ENCODE measurements at places on chromosomes 4 and X. TPM values are rescaled to one million over a fixed set of nuclear protein-coding genes. Genes with fewer than 3 reads are reported as not detected.

Gene OPHN1
- polyA plus RNA-seq, result 8.1 TPM

Gene SPCS3
- polyA plus RNA-seq, result 106 TPM

Gene XAGE2
- polyA plus RNA-seq, result not detected

Gene CRMP1
- 54.5 TPM for polyA plus RNA-seq

GRCh38 chr4:163707873-163708272 lies 213.4 kb downstream of the TMA16 start:
- DNase-seq, result no peak

DNA sequence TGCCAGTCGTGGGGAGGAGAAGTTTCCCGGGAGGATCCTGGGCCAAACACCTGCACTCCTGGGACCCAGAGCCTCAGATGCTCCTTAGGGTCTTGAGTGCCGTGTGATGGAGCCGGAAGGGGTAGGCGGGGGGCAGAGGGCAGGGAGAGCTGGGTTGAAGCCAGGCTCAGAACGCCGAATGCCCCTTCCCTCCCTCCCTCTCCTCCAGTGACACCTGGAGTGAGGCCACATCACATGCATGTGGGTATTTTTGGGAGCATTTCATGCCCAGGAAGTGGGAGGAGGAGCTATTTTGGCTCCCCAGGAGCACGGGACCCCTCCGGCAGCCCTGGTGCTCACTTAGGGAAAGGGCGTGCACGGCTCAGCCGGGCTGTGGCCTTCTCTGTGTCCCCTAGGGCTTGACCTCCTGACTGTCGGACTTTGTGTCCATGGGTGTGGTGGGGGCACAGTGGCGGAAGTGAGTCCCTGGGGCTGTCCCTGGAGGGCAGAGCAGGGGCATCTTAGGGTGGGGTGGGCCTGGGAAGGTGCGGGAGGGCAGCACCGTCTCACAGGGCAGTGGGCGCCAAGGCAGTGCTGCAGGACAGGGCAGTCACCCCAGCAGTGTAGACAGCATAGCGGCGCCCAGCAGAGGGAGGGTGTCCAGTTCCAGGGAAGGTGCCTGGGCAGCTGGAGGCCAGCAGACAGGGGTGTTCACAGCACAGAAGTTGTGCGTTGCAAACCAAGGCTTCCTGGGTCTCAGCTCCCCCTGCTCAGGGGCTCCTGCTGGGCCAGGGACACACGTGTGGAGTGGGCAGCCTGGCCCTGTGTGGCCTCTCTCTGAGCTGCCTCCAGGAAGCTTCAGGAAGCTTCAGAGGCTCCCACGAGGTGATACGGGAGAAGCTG lies 4.9 kb upstream of the CPLX1 start:
- no peak for DNase-seq

- no peak for DNase-seq
Measured at GRCh38 chrX:152831391-152831790, 528 bp downstream of the NSDHL start.

DNA sequence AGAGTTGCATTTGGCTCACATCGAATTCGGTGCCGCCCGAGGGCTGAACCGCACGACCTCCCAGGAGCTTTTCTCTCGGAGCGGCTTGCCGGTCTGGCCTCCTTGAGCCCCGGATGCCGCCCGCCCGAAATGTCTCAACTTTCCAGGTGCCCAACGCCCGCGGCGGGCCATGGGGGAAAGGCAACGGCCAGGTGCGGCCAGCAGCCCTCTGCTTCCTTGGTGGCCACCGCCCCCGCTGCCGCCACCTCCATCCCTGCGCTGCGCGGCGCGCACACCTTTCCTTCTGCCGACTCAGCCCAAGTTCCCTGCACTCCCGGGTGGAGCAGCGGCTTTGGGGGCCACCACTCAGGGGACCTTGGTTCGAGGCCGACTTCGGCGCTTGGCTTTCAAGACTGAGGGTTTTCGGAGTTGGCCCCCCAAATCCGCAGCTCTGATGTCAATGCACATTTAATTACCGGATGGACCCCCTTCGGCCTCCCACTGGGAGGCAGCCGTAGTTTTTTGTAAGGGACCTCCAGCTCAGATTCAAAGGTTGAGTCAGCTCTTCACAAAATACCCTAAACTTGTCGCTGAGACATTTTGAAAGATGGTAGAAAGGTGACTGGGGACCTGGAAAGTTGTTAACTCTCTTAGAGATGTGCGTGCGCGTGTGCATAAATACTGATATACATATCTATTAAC lies 1.1 kb downstream of the AFF2 start:
- no peak for DNase-seq

GRCh38 chr4:107279733-107280132 lies 243.6 kb upstream of the DKK2 start:
- no peak for DNase-seq

GRCh38 chr4:76570141-76570973 lies 135.3 kb downstream of the SHROOM3 start:
- no peak for DNase-seq

DNA sequence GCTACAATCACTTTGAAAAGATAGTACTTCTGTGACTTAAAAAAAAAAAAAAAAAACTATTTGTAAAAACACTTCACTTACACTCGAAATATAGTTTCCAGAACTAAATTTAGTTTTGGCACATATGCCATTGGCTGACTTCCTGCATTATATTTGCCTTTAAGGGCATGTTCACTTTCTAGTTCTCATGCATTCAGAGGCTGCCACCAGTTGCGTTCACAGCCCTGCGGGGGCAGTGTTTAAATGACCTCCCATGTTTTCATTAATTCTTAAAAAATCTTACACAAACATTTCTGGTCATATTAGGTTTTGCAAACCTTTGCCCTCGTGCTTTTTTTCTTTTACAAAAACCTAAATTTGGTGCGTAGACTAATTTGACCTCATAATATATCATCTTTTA lies 12.4 kb upstream of the ARHGAP6 start:
- DNase-seq, result no peak

GRCh38 chr4:120447774-120448173 lies 381.1 kb upstream of the MAD2L1 start:
- no peak for DNase-seq

- no peak for DNase-seq
Measured at GRCh38 chr4:107035819-107036583, at the start of gene DKK2. TSS of gene DKK2 (minus strand) at chr4:107036313. CDS start at chr4:107035591, 722 bp downstream.

DNA sequence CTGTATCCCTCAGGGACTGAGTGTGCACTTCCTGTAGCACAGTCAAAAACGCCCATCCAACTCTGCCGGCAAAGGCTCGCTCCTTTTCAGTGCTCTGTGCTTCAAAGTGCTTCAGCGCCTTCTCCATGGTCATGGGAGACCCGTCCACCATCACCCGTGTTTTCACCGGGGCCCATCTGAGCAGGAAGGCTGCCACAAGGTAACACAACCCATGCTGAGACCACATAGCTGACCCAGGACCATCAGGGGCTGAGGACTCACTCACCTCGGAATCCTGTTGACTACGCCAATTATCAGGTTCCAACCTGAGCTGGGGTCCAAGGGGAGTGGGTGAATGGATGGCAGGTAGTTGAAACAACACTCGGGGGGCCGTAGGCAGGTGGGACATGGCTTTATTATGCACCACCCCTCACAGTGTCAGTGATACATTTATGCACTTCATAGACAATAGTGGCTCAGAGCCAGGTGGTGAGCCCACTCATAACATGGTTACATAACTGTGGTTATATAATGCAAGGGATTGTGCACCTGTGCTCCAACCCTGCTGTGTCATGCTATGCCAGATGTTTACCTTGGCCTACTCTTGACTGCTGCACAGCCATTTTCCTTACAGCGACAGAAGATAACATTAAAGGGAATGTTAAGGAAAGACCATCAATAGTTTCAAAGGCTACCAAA lies 227.8 kb downstream of the ADGRL3 start:
- no peak for DNase-seq

- no peak for DNase-seq
Measured at GRCh38 chrX:153901753-153902140, 2.7 kb upstream of the AVPR2 start.

DNA sequence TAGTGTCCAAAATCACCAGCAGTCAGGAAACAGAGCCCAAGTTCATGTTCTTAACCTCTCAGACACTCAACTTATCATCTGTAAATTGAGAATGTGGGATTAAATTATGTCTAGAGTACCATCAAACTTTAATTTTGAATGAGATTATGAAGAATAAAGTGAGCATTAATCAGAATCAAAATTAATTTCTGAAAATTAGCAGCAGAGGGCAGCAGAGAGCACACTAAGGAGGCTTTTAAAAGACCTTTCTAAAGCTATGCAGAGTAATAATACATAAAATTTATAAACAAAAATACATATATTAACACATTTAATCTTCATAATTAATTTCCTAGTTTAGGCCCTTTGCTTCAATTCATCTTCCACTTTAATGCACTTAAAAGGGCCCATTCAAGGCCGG lies 7.1 kb downstream of the TASL start:
- no peak for DNase-seq
